Activated CD4-positive, alpha-beta T cell treated with anti-CD3 and anti-CD28 coated beads, Interleukin-2, Interleukin-6, amounts not matched to agents 100 ng/mL and 50 ng/mL, durations not matched to agents 16 hours and 8 hours (primary cell): ENCODE measurements at places on chromosomes 11 and 22.
A peak's percentile ranks its signal among the peaks of the same experiment; 100 is the strongest.

- no peak for DNase-seq
These were observed 144.0 kb downstream of the OPCML start for GRCh38 chr11:133388260-133388659.

DNA sequence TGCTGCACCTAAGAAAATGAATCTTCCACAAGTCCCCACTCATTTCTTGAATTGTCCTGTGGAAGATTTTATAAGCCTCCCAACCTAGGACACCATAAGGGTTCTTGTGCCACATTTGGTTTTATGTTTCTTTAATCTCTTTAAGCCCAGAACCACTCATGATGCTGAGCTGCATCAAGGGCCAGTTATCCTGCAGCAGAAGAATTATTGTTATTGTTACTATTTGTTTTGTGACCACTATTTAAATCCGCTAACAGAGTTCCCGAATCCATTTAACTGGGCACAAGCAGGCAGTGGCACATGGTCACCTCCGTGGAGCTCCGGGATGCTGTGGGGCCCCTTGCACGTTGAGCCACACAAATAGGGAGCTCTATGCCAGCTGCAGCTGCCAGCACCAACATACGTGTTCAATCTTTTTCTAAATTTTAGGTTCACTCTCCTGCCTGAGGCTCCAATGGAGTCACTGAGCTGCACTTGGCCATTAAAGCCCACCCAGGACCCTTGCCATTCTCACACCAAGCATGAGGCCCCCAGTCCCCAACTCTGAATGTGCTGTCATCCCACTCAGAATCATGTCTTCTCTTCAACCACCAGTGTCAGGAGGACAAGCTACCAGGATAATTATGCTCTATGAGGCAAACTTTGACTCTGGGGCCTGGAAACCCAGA is 60.6 kb downstream of the DGCR2 start:
- no peak for DNase-seq

- DNase-seq: no peak
These were observed 466 bp downstream of the FAM168A start for GRCh38 chr11:73597336-73597955.

DNA sequence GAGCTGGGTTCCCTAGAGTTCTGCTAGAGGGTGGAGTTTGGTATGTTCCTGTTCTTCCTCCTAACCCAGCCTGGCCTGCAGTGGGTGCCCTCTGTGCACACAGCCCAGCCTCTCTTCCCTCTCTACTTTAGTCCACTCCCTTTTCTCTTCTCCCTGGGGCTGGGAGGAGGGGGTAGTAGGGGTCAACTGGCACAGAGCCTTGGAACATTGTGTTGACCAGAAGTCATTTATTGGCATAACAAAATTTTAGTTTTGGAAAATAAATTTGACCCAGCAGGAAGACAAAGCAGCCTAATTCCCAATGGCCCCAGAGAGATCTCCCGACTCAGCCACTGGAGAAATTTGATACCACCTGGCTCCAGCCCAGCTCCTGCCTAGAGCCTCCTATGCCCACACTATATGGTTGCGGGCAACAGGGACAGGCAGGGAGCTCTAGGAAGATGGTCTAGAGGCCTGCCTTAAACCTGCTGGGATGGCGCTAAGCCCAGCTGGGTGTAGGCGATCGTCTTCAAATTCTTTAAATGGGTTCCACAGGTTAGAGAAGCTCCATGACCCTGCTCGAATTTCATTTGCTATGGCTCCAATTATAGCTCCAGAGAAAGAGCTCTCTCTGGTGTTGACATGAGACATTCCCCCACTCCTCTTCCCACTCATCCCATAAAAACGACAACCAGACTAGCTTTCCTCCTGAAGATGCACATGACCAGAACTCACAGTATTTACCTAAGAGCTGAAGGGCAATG is 9.9 kb downstream of the PCSK7 start:
- DNase-seq: no peak

DNA sequence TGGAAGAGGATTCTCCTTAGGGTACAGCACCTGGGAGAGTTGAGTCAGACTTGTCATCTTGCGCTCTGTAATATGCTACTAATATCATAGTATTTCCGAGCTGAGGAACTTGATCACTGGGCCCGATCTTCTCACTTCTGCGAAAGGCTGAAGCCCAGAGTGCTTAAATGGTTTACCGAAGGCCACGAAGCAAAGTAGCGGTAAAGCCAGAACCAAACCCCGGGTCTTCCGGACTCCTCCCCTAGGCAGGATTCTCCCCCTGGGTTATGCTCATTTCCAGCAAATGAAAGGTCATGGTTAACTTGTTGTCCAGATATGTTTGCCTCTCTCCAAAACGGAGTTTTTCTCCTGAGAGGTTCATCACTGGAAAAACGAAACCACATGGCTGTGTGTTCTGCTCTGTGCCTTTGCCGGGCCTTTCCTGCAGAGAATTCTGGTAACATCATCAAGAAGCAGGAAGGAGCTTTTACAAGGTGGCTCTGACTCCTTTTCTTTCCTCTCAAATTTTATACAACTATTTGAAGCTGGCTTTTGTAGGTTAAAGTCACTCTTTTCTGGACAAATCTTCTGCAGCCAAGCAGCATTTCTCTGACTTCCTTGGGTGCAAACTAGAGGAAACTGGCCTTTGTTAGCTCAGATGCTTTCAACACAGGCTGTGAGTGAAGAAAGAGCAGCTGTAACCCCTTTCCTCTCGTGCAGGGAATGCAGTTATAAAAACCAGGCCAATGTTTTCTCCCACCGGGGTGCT is 35.5 kb downstream of the UBASH3B start:
- no peak for DNase-seq

GRCh38 chr11:46246521-46246920 is 30.9 kb upstream of the CREB3L1 start:
- DNase-seq: no peak

- peak; percentile 55 for DNase-seq
These were observed 41.9 kb downstream of the SVIP start for GRCh38 chr11:22787551-22788162.

DNA sequence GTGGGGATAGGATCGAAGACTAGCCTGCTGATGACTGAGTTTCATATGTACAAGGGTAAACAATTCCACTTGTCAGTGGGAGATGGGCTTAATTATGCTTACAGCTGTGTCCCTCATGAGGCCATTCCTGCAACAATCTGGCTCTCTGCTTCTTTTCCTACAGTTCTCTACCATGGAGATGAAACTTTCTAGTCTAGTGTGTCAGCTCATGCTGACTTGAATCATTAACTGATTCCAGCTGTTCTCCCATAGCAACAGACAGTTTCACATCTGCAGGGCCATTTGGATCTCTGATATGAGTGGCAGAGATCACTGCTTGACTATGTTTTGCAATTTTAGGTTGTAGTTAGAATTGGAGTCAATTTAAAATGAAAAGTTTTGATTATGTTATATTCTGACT is 1251.7 kb upstream of the RAG2 start:
- DNase-seq: no peak

- no peak for DNase-seq
These were observed 159.7 kb downstream of the FAT3 start for GRCh38 chr11:92384358-92384757.

- DNase-seq: no peak
These were observed 27.2 kb upstream of the GLYATL1 start for GRCh38 chr11:58912124-58912523.

DNA sequence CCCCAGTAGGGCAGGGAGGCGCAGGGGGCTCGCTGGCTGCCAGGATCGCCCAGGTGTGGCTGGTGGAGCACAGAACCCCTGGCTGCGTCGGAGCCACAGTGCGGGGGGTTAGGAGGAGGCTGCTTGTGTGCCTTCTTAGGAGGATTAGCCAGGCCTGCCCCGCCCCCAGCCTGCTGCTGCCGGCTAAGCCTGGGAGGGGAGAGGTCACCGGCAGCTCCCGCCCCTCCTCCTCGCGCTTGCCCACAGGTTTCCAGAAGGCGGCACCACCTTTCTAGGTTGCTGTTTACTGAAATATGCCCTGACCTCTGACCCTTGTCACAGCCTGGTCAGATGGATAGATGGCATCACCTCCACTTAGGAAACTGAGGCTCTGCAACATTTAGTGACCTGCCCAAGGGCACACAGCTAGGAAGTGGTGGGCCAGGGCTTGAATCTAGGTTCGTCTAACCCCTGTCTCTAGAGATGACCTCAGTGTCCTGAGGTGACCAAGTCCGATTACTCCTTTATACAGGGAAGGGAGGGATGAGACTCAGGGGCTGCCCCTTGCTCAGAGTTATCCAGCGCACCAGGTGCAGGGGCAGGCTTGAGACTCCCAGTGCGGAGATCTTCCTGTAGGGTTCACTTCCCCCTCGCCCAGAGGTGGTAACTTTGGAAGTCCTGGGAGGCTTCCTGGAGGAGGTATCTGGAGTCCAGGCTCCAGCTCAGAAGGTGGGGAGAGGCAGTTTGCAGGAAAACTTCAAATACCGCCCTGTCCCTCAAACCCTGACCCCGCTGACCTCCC is 44.0 kb downstream of the MYO7A start:
- no peak for DNase-seq

GRCh38 chr11:123856444-123856843 is 29.0 kb downstream of the TMEM225 start:
- no peak for DNase-seq

DNA sequence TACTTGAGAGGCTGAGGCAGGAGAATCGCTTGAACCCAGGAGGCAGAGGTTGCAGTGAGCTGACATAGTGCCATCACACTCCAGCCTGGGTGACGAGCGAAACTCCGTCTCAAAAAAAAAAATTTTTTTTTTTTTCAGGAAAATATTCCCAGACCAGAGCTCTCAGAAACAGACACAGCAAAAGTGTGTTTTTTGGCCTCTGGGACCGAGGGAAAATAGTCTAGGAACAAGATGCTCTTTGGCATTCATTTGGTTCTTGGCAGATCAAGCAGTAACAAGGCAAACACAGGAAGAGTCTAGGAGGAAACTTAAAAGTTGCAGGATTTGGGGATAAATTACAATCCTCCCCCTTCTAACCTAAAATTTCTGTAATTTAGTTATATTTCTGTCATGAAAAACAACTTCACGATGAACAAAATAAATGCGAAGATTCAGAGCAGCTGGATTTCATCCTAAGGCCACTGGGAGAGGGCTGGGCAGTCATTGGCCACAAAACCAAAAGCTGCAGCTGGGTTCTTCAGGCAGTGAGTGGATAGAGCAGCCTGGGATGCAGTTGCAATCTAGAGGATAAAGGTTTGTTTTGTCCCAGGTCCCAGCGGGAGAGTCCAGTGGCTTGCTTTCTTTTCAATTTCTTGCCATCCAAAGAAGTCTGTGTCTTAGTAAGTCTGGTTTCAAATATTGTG is 19.7 kb downstream of the ATG16L2 start:
- DNase-seq: no peak

DNA sequence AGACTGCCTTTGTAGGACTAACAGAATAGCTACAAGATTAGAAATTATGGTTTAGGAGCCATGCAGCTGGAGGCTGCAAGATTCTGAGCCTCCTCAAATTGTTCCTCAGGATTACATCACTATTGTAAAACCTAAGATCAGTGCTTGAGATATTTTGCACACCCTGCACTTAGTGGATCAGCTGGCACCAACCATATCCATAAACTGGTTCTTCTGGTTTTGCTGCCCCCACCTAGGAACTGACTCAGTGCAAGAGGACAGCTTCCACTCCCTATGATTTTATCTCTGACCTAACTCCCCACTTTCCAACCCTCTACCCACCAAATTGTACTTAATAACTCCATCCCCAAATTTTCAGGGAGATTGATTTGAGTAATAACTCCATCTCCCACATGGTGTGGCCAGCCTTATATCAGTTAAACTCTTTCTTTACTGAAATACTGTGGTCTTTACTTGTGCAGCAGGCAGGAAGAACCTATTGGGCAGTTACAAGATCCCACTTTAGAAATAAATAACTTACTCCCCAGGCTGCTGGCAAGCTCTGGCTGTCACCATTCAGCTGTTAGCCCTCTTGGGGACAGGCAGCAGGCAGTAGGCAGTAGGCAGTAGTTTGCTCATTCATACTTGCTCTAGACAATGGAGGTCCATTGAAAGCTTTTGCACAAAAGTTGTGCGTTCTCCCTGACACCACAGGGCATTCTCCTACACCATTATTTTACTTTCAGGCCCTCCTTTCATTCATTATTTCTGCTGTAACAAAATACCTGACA is 119.0 kb downstream of the SLC17A6 start:
- DNase-seq: no peak

GRCh38 chr11:44596525-44597276 is 31.2 kb downstream of the CD82 start:
- peak; percentile 86 for DNase-seq

DNA sequence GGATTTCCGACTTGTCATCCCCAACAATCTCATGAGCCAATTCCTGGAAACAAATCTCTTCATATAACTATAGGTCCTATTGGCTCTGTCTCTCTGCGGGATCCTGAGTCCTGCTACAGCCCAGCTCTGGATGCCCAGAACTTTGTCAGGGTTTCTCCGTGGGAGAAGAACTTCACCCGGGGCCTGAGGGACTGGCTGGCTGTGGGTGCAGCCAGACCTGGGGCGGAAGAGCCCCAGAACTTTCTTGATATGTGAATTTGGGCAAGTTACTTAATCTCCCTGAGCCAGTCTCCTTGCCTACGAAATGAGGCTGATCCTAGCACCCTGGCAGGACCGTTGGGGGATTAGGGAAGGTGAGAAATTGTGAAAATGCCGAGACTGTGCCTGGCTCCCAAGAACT is 6.6 kb upstream of the TRIM29 start:
- no peak for DNase-seq

DNA sequence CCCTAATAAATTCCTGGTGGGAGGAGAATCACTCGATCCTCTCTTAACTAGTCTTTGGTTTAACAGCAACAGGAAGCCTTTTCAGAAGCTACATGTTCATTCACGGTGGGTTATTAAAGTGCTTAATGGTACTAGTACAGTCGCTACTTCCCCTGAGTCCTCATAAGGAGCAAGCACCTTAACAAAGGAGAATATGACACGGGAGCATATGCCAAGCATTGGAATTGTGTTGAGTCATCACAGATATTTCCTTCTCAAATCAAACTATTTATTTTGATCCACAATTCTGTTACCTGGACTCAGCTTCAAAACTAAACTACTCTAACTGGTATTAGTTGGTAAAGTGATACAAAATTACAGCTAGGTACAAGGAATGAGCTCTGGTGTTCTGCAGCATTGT is 177.5 kb upstream of the CTSC start:
- DNase-seq: no peak

DNA sequence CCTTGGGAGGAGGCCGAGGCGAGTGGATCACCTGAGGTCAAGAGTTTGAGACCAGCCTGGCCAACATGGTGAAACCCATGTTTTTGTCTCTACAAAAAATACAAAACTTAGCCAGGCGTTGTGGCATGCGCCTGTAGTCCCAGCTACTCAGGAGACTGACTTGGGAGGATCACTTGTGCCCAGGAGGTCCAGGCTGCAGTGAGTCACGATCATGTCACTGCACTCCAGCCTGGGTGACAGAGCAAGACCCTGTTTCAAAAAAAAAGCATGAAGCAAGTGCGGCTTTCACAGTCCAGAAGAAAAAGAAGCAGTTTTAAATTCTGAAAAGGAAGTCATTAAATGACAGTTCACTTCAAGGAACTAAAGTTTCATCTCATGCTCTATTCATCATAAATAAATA is 7.1 kb upstream of the LTO1 start:
- no peak for DNase-seq

GRCh38 chr22:24592851-24593558 is at the start of gene LRRC75B:
LRRC75B (minus strand) TSS chr22:24593073; CDS start chr22:24593039, 34 bp downstream.
- DNase-seq: peak; percentile 69

- no peak for DNase-seq
These were observed 4.3 kb upstream of the CCND1 start for GRCh38 chr11:69636512-69637197.
